ENCODE measurements at places on chromosomes 7 and 10.

DNA sequence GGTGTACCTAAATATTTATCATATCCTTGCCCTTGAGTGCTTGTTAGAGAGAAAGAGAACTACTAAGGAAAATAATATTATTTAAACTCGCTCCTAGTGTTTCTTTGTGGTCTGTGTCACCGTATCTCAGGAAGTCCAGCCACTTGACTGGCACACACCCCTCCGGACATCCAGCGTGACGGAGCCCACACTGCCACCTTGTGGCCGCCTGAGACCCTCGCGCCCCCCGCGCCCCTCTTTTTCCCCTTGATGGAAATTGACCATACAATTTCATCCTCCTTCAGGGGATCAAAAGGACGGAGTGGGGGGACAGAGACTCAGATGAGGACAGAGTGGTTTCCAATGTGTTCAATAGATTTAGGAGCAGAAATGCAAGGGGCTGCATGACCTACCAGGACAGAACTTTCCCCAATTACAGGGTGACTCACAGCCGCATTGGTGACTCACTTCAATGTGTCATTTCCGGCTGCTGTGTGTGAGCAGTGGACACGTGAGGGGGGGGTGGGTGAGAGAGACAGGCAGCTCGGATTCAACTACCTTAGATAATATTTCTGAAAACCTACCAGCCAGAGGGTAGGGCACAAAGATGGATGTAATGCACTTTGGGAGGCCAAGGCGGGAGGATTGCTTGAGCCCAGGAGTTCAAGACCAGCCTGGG, 11.4 kb downstream of the SERPINE1 start:
- peak; percentile 67 for DNase-seq

DNA sequence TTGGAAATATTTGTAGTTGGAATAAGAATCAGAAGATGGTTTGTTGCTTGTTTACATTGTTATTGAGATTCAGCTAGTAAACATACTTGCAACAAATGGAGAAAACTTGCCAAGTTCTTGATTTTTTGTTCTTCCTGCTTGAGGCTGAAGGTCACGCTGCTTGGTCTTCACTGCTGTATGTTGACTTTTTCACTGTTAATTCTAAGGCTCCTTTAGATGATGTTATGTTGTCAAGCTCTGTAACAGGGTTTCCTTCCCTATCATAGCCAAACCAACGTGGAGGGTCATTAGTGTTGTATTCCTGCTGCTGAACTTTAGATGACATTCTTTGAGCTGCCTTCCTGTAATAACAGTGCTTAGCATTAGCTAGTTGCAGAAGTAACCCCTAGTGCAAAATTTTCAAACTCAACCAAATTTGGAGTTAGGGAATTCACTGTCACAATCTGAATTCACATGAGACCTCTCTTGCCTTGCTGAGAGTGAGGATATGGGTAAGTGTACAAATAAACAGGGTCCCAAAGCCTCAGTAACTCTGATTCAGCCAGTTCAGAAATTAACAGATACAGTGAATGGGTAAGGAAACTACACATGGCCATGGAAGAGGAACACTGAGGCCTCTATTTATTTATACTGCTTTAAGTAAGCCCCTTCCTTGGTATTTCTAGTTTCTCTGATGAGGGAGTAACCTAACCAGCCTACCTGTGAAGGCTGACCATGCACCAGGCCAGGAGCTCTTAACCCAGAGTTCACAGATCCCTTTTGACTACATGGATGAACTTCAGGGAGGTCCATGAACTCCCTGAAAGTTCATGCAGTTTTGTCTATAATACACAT, 64.6 kb downstream of the FAM185A start:
- DNase-seq: no peak

- DNase-seq: no peak
These were observed 56.4 kb downstream of the UNCX start for GRCh38 chr7:1288996-1289551.

DNA sequence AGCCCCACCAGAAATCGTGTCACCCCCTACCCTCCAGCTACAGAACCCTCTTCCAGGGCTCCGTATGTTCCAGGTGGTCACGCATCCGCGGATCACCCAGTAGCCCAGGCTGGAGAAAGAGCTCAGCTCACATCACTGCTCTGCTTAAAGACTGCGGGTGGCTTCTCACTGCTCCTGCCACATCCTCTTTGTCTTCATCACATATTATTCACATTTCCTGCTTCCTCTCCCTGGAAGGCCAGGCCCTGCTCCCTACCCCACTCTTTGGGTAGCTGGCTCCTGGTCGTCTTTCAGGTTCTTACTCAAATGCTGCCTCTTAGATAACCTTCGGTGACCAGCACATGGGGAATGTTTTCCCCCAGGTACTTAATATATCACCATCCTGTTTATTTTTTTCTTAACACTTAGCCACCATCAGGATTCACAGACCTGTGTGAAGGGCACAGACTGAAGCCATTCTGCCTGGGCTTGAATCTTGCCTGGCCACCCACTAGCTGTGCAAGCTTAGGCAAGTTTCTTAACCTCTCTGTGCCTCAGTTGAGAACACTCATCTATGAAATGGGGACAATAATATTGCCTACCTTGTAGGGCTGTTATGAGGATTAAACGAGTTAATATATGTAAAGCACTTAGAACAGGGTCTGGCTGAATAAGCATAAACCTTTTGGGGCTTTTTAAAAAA, 307.8 kb downstream of the PRPF18 start:
- DNase-seq: no peak

DNA sequence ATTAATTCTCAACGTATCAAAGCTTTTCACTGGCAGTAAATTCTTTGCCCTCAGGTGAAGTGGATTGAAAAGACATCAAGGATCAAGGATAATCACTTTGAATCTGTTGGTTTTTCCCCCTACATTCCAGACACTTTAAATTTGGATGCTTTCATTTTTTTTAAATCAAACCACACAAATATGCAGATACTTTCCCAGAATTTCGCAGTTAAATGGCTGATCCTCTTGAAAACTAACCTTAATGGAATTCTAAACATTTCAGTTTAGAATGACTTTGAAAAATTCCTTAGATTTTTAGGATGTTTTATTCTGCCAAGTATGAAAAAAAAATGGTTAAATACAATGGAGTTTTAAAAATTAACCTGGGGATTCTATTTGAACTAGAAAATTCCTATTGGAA, 325.9 kb downstream of the GFRA1 start:
- no peak for DNase-seq

DNA sequence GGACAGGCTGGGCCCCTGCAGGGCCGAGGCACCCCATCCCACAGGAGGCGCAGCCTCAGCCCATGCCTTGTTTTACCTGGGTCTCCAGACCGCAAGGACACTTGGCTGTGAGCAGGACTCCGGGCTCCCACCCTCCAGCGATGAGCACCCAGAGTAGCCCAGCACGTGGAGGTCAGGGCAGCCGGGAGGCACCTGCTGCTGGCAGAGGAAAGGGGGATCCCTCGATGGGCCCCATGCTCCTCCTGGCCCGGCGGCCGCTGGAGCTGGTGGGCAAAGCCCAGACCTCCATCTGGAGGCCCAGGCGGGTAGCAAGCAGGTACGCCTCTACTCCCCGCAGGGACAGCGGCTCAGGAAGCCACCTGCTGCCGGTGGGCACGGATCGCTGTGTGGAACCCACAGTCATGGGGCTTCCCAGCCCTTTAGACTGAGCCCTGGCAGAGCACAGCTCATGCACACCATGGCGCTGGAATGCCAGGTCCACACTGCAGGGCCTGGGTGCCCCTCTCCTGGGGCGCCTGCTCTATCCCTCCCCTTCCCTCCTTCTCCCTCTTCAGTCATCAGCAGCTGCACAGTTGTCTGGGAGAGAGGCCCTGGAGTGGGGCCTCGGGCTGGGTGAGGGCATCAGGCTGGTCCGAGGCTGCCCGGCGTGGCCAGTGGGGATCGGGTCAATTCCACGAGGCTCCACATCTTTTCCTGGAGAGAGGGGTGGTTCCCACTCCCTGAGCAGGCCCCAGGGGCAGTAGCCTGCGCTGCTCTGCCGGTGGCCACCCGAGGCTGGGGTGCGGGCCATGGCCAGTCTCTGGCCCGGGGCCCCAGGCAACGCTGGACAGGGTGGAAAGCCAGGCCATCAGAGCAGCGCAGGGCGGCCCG, 65.7 kb downstream of the PWWP2B start:
- no peak for DNase-seq

DNA sequence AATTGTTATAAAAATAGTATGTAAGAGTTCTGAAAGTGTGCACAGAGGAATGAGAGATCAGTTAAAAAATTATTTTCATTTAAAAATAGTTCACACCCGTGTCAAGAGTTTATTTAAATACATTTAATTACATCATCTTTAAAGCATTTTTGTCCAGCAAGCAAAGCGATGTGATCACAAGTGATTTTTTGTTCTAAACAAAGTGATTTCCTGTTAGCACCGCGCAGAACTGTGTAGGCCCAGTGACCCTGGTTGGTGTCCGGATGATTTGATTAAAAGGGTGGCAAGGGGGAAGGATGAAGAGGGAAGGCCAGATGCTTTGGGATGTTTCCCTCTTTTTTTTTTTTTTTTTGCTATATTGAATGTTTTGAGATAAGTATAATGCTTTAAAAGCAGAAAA, 227.8 kb upstream of the PITRM1 start:
- DNase-seq: no peak

- DNase-seq: no peak
These were observed 118.0 kb downstream of the BUB3 start for GRCh38 chr10:123272171-123272570.

DNA sequence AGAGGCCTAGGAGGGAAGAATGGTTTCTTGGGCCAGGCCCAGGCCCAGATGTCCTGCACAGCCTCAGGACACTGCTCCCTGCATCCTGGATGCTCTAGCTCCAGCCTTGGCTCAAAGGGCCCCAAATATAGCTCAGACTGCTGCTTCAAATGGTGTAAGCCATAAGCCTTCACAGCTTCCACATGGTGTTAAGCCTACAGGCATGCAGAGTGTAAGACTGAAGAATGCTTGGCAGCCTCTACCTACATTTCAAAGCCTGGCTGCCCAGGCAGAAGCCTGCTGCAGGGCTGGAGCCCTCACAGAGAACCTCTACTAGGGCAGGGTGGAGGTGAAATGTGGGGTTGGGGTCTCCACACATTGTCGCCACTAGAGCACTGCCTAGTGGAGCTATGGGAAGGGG, 118.1 kb downstream of the TPK1 start:
- DNase-seq: no peak

GRCh38 chr10:34184397-34184796, 630.7 kb downstream of the PARD3 start:
- DNase-seq: no peak

DNA sequence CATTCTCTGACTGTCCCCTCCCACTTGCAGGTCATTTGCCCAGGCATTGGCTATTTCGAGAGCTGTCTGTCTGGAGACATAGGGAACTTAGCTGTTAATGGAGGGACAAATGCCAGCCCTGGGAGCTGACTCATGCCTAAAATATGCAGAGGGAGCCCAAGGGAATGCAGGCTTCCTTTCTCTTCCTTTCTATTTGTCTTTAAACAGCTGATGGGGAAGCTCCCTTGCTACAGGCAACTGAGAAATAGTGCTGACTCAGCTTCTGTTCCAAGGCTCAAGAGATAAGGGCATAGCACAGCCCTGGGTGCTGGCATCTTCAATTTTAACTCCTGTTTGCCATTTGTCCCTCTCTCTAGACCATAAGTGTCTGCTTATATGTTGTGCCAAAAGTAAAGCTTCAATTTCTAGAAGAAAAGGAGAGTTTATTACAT, 82.7 kb upstream of the C1GALT1 start:
- no peak for DNase-seq

DNA sequence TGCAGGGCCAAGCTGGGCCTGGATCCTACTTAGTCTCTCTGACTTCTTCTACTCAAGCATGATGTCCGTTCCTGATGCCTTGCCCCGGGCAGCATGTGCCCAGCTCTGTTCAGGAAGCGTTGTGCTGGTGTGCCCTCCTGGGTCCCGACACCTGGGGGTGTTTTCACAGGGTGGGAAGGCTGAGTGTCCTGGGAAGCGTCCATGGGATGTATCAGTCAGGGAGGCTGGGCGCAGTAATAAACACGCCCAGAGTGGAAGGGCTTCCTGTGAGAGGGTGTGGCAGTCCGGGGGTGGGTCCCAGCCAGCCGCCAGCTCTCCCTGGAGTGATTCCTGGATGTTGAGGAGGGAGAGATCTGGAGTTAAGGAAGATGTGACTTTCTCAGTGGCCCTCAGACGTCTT, 29.0 kb downstream of the FOXK1 start:
- no peak for DNase-seq

- no peak for DNase-seq
These were observed 61.4 kb upstream of the NME8 start for GRCh38 chr7:37786741-37787569.

DNA sequence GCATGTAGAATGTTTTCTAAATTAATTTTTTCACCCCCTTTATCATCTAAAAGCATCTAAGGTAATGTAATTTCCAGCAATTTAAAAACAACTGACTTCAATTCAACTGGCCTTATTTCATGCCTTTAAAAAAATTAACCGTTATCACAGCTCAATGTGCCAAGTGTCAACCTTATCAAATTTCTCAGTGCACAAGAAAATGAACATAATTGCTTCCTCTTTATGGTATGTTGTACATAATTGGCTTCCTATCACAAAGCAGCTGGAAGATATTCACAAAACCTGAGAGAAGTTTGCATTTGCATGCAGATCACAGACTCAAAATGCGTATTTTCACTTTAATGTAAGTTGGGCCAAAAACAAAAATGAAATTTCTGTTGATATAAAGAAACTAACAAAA, 966.4 kb downstream of the GRM8 start:
- DNase-seq: no peak

DNA sequence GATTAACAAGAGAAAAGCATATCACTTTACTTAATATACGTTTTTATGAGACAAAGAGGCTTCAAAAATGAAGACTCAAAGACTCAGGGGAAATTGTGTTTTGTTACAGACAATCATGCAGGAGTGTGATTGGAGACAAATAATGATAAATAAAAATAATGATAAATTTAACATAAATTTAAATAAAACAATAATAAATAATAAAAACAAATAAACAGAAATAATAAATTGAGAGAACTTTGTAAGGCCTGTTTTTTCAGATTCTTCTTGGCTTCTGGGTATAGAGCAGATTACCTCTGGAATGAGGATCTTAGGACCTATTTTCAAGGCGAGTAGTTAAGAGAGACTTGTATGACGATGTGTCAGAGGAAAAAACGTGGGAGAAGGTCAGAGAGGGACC, 271.4 kb upstream of the POT1 start:
- DNase-seq: no peak

GRCh38 chr10:42988517-42989395, 88.1 kb upstream of the RET start:
- no peak for DNase-seq

DNA sequence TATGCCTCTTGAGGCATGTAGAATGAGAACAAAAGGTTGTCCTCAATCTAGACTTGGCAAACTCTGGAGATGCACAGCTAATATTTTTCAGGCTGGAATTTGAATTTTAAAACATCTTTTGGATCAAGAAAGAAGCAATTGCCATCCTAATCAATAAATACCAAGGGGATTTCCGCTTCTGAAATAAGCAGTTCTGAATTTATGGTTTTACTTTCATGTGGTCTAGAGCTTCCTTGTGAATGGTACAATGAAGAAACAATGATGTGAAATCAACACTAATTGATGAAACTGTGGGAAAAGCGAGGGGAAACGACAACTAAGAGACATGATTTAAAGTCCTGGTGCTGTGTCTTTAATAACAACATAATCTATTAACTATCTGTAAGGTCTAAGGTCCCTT, 1202.7 kb downstream of the SORCS3 start:
- DNase-seq: no peak

GRCh38 chr7:148811892-148812291, 72.2 kb downstream of the EZH2 start:
- no peak for DNase-seq

All from activated CD4-positive, CD25-positive, alpha-beta regulatory T cell (primary cell).